Glomerular endothelial cell (primary cell): ENCODE measurements at places on chromosomes 7 and 10. TPM values are rescaled to one million over a fixed set of nuclear protein-coding genes. Genes with fewer than 3 reads are reported as not detected.

OR9A4 gene
- not detected in 2 replicates for total RNA-seq

PGAM2 gene
- not detected in 2 replicates for total RNA-seq

FAM25G gene
- not detected in 2 replicates for total RNA-seq

CALCR gene
- not detected in 2 replicates for total RNA-seq

TMEM273 gene
- total RNA-seq: 6.5 and 11.6 TPM in 2 replicates

RAB19 gene
- not detected in 2 replicates for total RNA-seq

C10orf67 gene
- not detected in 2 replicates for total RNA-seq

RHBDD2 gene
- 44.3 and 49.5 TPM in 2 replicates for total RNA-seq

TEX36 gene
- total RNA-seq: not detected in 2 replicates

NUTM2B gene
- total RNA-seq: 0.34 and 0.99 TPM in 2 replicates

SLC26A5 gene
- total RNA-seq: not detected in 2 replicates

CPA1 gene
- total RNA-seq: not detected in 2 replicates

VAX1 gene
- not detected in 2 replicates for total RNA-seq

RSPH10B2 gene
- total RNA-seq: 1.2 TPM in 1 of 2 replicates, not detected in the other

UPK3B gene
- 1.1 TPM in 1 of 2 replicates, not detected in the other for total RNA-seq

PRTFDC1 gene
- total RNA-seq: 2.8 and 8.1 TPM in 2 replicates

WDR86 gene
- total RNA-seq: 1.5 and 4.3 TPM in 2 replicates

NXPH1 gene
- not detected in 2 replicates for total RNA-seq

TPK1 gene
- total RNA-seq: 11.0 and 11.3 TPM in 2 replicates

AP4M1 gene
- total RNA-seq: 23.2 and 26.1 TPM in 2 replicates

GRCh38 chr10:58795560-58795959 is 282.9 kb downstream of the BICC1 start:
- DNase-seq: no peak

- no peak for DNase-seq
Measured at GRCh38 chr7:131223151-131223550, 104.5 kb upstream of the MKLN1 start.

- peak; percentile 94 for DNase-seq
Measured at GRCh38 chr7:115087437-115087836, 165.5 kb downstream of the MDFIC start.

- DNase-seq: no peak
Measured at GRCh38 chr7:129831424-129832058, 121.2 kb downstream of the UBE2H start.

GRCh38 chr7:102082693-102083368 is 203.8 kb upstream of the SH2B2 start:
- DNase-seq: no peak

GRCh38 chr10:36730316-36730715 is 395.1 kb upstream of the ANKRD30A start:
- no peak for DNase-seq

DNA sequence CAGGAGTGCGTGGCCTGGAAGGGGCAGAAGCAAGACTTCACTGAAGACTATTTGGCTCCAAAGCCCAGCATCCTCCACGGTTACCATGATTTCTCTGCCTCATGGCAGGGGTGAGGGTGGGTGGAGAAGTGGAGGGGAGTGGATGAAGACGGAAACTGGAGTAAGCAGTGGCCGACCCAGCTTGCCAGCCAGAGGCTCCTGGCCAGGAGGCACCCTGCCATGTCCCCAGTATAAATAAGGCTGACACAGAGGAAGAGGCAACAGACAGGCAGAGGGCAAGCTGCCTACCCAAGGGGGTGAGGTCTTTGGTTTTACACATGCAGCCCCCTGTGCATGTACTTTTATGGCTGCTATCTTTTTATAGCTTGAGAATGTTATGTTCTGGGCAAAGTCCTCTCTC is 102.6 kb upstream of the TBX20 start:
- DNase-seq: no peak

- DNase-seq: no peak
Measured at GRCh38 chr10:129438024-129438423, 29.0 kb upstream of the MGMT start.

- no peak for DNase-seq
Measured at GRCh38 chr10:30510932-30511700, 77.1 kb downstream of the MAP3K8 start.

GRCh38 chr10:63343476-63343875 is 122.3 kb downstream of the JMJD1C start:
- no peak for DNase-seq

DNA sequence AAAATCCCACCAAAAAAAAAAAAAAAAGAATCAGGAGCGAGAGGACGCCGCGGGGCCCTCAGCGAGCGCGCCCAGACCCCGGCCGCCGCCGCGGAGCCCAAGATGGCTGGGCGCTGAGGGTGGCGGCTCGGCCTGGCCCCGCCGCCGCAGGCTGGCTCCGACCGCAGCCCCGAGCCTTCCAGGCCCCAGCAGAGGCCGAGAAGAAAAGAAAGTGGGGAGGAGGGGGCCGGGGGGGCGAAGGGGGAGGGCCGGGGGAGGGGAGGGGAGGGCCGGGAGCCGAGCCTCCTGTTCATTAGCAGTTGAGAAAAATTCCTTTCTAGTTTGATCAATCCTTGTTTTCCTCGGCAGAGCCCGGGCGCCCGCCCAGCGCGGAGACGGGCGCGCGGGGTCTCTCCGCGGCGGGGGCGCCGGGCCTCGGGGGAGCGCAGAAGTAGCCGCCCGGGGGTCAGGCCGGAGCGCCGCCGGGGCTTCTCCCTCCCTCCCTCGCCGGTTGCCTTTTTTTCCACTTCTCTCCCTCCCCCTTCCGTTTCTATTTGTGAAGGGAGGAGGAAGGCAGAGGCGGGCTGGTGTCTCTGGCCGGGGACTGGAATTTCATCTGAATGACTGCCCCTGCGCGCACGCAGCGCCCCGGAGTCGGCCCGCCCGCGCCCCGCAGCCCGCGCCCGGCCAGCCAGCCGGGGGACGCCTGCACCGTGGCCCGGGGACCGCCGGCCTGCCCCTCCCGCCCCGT is 778 bp upstream of the TRIM8 start:
- DNase-seq: no peak

GRCh38 chr7:105141068-105141467 is 127.1 kb downstream of the KMT2E start:
- DNase-seq: no peak

DNA sequence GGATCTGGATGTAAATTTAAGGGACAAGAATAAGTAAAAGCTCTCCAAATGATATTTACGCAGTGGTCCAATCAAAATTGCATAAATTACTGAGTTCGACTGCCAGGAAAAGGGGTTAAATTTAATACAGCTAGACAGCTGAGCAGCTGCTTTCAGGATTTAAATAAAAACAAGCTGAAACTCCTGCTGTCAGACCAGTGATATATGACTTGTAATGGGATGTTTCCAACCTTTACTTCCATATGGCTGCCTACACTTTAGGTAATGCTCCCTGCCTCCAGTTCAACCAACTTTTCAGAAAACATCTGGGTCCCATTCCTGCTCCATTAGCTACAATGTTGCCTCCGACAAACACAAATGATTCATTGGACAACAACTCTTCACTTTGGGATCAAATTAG is 326.3 kb upstream of the DGKB start:
- no peak for DNase-seq

- no peak for DNase-seq
Measured at GRCh38 chr7:74066626-74067025, 17.0 kb upstream of the LIMK1 start.

GRCh38 chr10:133403359-133403758 is 9.4 kb downstream of the MTG1 start:
- no peak for DNase-seq

- no peak for DNase-seq
Measured at GRCh38 chr10:121787169-121787568, 140.7 kb downstream of the ATE1 start.

GRCh38 chr7:107254398-107254985 is 85.7 kb downstream of the HBP1 start:
- no peak for DNase-seq

- DNase-seq: no peak
Measured at GRCh38 chr7:95927756-95928155, 155.4 kb downstream of the DYNC1I1 start.

GRCh38 chr10:8596929-8597472 is 542.5 kb downstream of the GATA3 start:
- no peak for DNase-seq

GRCh38 chr7:140039896-140040295 is 22.9 kb downstream of the PARP12 start:
- no peak for DNase-seq

- DNase-seq: peak; percentile 87
Measured at GRCh38 chr10:91340613-91341362, 69.4 kb upstream of the HECTD2 start.

DNA sequence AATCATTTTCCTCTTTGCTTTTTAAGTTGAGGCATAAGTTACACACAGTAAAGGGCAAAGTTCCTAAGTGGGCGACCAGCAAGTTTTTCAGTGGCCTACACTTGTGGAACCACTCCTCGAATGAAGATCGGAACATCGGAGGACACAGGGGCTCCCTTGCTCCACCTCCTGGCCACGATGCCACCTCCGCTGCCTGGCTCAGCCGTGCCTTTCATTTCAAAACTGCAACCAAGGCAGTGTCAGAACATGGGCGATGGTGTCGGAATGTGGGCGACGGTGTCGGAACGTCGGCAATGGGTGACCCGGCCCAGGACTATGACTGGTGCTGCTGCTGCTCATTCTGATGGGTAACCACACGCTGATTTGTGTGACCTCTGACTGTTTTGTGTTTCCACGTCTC is 9.6 kb upstream of the VIPR2 start:
- DNase-seq: no peak

GRCh38 chr7:1542841-1543747 is 12.6 kb downstream of the MAFK start:
- DNase-seq: no peak

GRCh38 chr10:93357680-93358079 is 124.5 kb downstream of the MYOF start:
- no peak for DNase-seq

- DNase-seq: no peak
Measured at GRCh38 chr10:113414543-113414942, 138.3 kb upstream of the HABP2 start.

DNA sequence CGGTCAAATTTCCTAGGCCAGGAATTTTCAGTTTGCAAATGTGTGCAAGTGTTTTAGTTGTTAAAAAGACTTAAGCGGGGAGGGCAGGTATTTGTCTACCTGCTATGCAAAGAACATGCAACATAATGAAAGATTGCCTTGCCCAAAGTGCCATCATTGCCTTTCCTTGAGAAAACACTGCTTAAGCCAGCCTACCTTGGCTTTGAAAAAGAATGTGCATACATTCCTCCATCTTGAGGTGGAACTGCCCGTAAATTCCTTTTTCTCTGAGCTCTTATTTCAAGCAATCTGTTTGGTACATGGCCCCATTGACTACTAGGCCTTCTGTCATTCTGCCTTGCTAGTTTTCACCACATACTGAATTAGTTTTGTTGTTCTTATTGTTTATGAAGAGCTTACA is 29.3 kb downstream of the BZW2 start:
- no peak for DNase-seq

GRCh38 chr10:98587156-98587837 is 140.6 kb upstream of the HPS1 start:
- DNase-seq: no peak

GRCh38 chr10:114482480-114483304 is 78.4 kb upstream of the AFAP1L2 start:
- DNase-seq: no peak

DNA sequence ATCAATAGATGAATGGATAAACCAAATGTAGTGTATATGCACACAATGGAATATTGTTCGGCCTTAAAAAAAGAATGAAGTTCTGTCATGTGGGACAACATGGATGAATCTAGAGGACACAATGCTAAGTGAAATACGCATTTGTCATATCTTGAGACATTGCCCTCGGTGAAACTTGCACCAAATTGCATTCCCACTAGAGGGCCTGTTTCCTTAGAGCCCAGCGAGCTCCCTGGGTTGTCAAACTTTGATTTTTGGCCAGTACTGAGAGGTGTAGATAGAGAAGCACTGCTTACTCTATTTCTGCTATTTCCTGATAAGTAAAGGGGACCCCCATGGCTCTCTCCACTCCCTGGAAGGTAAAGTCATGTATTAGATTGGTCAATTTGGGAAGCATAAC is 157.1 kb downstream of the GPAM start:
- DNase-seq: no peak

GRCh38 chr7:48102530-48102929 is 13.5 kb downstream of the UPP1 start:
- DNase-seq: no peak

DNA sequence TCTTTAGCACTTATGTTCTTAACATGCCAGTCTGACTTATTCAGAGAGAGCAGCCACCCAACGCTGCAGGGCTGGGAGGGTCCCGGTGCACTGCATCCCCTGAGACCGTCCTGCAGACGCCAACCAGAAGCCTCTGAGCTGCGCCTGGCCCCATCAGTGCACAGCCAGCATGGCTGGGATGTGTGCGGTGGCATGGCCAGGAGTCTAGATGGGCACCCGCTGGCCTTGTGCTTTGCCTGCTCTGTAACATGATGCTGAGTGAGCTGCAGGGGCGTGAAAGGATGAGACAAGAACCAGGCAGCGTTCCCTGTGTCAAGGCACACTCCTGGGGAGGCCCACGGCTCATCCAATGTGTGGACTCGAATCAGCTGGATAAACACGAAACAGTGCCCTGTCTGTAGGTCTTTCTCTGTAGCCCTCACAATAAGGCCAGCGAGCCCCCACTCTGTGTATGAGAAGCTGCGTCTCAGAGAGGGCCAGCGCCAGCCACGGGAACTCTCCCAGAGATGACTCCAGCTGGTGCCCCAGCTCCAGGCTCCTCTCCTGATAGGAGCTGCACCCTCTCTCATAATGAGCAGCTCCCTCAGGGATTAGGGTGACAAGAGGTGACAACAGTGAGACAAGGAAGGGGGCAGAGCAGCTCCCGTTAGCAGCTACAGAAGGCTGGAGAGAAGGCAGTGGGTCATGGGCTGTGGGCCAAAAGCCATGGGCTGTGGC is 96.8 kb downstream of the TNS3 start:
- DNase-seq: no peak

GRCh38 chr7:49772916-49773217 is 571 bp upstream of the VWC2 start:
- DNase-seq: no peak
